ENCODE measurements at places on chromosomes 5 and 9.

DNA sequence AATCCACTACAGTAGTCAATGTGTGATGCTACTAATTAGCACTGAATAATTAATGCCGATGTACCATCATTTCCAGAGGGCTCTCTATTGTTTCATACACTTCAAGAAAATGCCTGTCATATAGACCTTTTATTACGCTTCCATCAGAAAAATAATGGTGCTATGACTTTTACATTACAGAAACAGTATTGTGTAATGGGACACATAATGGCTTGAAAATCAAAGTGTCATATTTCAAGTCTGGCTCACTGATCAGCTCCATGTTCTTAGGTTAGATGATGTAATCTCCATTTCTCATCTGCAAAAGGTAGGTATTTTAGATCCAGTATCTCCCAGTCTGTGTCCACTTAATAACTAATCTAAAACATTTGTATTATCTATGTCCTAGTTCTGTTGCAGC is 990.6 kb upstream of the TYRP1 start:
- DNase-seq, result no peak

- no peak for DNase-seq
These were observed 1188.9 kb upstream of the C9orf72 start for GRCh38 chr9:28762167-28762566.

DNA sequence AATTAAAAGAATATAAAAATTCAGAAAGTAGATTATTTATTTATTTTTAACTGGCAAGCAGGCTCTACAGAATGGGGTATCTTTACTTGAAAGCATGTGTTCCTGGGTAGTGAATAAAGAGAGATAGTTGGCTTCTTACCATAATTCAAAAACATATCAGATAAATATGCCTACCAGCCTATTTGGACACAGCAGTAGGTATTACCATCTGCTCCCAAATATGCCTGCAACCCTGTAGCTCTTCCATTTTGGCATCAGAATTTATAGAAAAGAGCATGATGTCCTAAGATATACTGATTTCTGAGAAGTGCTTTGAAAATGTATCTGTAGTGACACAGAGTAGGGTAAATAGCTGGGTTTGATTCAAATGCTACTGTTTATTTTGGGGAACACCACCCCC is 1300.5 kb upstream of the DMAC1 start:
- no peak for DNase-seq

DNA sequence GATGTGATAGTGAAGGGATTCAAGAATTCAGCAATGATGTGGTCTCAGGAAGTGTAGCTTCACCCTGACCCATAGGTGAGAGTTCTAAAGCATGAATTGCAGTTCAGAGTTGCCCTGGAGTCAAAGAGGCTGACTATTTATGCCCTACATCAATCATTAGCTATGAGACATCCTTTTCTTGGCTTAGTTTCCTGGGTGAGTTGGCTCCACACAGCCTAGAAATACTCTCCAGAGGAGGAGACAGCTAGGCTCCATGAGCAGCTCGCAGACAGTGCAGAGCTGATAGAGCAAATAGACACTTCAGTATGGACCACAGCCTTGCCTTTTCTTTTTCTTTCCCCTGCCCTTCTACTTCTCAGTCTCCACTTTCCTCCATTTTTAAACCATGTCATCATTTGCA is 1651.8 kb downstream of the MAT2B start:
- no peak for DNase-seq

DNA sequence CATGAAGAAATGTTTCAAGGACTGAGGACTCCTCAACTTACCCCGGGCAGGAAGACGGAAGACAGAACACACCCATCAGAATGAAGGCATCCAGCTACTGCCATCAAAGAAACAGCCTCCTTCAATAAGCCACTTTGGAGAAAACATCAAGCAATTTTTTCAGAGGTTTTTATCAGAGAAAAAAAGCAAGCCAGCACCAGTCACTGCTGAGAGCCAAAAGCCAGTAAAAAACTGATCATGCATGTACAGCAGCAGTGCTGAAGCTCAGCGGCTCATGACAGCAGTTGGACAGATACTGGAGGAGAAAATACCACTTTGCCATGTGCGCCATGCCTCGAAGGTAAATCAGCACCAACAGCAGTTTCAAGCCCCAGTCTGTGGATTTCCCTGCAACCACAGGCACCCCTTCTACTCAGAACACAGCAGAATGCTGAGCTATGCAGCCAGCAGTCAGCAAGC is 10.1 kb upstream of the ZNF484 start:
- DNase-seq, result no peak

- no peak for DNase-seq
These were observed 192.1 kb downstream of the RAB3C start for GRCh38 chr5:58774937-58775336.

DNA sequence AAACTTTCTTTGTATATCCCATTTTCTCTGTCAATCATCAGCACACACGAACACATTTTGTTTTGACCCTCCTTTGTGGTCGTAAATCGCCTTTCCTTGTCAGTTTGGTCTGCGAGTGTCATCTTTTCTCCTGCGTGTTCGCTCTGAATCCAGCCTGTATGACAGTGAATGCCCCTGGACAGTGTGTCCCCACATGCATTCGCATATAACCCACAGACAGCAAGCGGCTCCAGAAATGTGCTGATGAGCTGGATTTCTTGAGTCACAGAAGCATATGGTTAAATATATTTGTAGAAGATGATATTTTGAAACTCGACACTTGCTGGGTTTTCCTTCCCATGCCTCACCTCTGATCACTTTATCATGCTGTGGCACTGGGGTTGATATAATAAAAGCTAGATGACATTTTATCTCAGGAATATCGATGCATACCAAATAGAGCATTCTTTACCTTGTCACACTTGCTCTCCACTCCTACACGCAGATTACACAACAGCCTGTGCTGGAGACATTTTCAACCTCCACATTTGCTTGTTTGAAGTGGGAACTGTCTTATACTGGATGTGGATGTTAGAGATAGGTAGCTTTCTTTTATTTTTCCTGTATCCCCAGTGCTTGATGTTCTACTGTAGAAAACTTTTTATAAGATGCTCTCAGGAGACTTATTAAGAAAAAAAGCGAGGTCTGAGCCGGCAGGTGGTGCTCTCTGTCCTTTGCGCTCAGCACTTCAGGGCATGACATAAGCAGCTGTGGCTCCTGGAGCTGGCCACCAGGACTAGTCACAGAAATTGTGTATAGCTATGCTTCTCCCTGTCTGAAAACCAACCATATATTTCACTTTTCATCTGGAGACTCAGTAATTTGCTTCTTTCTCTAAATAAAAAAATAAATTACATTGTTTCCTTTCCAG is 215.1 kb downstream of the SH3GL2 start:
- DNase-seq, result no peak

GRCh38 chr5:180499684-180500083 is 5.5 kb downstream of the CNOT6 start:
- no peak for DNase-seq

DNA sequence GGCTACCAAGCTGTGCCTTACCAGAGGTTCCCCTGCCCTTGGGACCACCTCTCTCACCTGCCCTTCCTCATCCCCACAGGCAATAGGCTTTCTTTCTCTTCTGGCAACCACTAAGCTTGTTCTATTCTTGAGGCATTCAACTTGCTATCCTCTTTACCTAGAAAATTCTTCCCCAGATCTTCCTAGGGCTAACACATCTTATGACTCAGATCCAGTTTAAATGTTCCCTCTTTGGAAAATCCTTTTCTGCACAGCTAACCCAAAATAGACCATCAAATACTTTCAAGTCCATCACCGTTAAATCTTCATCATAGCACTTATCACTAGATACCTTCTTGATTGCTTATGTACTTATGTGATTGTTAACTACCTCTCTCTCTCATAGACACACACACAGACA is 93.7 kb downstream of the ENC1 start:
- no peak for DNase-seq

DNA sequence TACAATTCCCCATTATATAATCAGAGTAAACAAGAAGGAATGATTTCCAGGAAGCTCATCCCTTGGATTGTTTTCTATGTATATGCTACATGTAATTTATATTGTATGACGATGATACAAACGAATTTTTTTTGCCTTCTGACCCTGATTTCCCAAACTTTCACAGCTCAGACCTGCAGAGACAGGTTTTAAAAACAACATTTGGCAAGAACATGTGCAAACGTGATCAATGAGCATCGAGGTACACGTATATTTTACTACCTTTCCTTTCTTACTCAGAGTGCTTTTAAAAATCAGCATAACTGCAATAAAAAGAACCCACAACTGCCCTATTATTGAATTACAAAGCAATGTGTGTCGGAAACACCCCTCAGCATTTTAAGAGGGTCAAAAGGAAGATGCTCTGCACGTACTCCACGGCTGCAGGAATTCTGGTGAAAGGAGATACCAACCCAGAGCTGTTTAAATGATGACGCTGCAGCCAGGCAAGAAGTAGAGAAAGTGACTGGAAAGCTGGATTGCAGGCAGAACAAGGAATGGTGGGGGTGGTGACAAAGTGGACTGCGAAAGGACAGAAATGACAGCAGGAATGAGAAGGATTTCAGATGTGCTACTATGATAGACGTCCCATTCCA is 533.5 kb downstream of the RAB3C start:
- DNase-seq, result no peak

- DNase-seq, result peak; percentile 17
These were observed 674 bp downstream of the LHFPL2 start for GRCh38 chr5:78647838-78648358.

DNA sequence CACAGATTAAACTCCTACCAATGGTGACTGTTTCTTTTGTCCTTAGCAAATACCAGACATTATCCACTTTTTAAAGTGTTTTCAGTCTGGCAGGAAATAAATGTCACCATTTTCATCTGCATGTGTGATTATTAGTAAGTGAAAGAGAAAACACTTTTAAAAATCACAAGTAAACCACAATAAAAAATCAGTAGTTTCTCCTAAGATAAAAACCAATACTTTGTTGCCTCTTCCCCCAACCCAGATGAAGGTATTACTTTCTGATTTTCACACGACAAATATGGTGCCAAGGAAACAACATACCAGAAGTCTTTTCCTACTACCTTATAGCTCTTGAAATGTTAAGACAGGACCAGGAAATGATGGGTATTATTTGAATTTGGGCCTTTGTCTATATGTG is 11.5 kb upstream of the MAP3K1 start:
- DNase-seq, result no peak

DNA sequence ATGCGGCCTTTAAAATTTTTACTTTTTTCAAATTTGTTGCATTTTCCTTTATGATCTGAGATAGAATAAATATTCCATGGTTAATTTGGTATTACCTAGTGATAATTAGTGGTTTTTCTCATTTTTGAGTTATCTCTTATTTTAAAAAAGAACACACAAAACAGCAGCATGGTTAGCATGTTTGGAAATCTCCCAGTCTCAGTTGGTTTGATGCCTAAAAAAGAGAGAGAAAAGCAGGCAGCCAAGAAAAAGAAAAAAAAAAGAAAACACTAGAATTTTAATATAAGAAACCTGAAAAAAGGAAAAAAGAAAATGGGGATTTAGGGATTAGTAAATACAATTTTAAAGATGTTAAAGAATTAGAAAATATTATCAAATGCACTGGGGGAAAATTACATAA is 15.3 kb downstream of the SUSD1 start:
- no peak for DNase-seq

DNA sequence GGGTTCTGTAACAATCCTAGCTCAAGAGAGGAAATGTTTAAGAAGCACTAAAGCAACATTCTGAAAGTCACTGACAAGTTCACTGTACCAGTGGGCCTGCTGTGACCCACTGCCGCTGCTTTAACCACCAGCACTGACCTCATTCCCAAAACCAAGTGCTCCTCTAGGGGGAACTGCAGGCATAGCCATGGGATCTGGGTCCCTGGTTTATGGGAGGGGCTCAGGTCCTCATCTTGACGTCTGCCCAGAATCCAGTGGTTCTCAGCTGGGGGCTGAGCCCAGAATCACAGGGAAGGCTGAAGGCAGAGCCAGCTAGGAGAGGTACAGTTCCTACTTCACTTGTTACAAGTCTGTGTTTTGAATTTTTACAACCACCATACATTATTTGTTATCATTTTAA is 36.1 kb upstream of the SLC2A8 start:
- DNase-seq, result no peak

DNA sequence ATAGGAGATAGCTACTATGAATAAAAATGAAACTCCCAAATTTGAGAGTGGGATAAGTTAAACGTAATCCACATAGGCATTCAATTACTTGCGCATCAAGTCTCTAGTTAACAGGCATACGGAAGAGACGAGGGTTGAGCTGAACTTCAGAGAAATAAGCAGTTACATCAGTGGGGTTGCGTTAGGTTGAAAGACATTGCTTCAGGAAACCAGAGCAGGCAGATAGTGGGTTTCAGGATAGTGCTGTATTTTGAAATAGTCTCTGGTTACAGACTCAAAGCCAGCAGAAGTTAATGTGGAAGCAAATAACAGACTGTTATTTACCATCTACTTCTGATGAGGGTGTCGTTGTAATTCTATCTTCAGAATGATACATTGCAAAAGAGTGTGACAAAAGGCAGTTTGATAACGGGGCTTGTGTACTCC is 533.4 kb downstream of the PDE4D start:
- no peak for DNase-seq

DNA sequence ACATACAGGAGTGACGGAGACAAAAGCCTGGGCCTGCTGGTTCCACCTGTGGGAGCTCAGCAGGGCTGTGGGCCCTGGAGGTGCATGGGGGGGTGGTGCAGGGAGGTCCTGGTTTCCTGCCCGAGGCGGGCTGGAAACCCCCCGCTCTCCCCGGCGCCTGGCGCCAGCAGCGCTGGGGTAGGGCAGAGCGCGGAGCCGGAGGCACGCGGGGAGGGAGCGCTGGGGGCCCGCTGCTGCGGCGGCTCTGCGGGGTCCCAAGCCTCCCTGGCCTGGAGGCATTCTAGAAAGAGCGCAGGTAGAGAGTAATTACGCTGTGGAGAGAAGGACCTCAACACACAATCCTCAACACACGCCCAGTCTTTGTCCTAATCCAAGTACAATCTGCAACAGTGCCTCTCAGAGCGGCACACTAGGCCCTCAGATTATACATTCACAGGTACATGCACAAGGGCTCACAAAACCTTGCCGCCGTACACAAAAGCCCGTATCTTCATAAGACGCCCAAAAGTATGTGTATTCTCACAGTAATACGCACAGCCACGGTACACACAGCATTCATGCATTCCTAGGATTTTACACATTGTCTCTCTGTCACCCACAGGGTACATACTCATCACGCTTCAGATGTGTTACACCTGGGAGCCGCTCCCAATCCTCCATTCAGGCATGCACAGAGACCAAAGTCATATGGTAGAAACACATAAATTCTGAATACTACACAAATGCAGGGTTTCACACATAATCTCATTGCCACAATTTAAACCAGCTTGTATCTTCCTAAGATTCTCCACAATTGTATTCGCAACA is 2.1 kb upstream of the HAND1 start:
- no peak for DNase-seq

DNA sequence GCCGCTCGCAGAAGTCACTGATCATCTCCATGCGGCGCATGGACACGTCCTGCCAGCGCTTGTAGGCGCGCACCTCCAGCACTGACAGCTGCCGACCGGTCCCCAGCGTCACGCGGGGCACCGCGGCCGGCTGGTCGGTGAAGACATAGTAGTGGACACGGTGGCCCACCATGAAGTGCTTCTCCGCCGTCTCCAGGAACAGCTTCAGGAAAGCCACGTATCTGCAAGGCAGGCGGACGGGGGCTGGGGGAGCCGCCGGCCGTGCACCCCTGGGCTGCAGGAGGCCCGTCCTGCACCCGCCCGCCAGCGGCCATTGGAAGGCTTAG is 18.9 kb downstream of the ABO start:
- no peak for DNase-seq

GRCh38 chr9:133981958-133982681 is 10.0 kb downstream of the VAV2 start:
- DNase-seq, result no peak

GRCh38 chr5:154865466-154866184 is 7.2 kb downstream of the CNOT8 start:
- no peak for DNase-seq
